ENCODE measurements at places on chromosomes 13 and 19.

GRCh38 chr13:64130171-64130570, 2714.5 kb upstream of the PCDH20 start:
- DNase-seq: no peak

- no peak for DNase-seq
Observed at GRCh38 chr19:19642506-19643157, 825 bp downstream of the GMIP start.

DNA sequence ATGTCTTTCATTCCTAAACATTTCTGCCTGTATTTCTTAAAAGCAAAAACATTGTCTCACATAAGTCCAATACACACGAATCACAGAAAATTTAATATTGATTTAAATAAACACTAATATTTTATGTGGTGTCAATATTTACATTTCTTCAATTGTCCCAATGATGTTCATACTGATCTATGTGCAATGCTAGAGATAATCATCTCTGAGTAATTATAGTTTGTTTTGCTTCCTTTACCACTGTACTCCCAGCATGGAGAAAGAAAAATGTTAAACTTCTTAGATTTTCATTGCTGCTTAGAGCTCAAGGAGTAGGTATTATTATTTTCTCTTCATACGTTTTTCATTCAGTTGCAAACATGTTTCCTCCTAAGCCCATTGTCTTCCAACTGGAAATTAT, 434.2 kb upstream of the PRR20A start:
- no peak for DNase-seq

DNA sequence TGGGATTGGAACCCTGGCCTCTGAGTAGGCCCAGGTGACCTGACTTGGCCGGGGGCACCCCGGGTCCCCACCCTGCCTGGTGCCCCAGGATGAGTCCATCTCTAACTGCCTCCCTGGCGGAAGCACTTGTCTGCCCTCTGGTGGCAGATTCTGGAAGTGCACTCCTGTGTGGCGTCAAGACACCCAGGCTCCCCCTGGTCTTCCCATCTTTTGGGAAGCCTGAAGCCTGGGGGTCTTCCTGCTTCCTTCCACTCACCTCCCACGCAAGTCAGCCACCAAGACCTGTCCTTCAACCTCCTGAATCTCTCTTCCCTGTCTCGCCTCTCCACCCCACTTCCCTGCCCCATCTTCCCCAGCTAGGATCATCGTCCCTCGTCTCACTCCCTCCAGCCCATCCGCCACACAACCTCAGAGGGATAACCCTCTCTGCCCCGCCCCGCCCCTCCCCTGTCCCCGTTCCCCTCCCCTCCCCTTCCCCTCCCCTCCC, 7.4 kb downstream of the RABAC1 start:
- peak; percentile 79 for DNase-seq

DNA sequence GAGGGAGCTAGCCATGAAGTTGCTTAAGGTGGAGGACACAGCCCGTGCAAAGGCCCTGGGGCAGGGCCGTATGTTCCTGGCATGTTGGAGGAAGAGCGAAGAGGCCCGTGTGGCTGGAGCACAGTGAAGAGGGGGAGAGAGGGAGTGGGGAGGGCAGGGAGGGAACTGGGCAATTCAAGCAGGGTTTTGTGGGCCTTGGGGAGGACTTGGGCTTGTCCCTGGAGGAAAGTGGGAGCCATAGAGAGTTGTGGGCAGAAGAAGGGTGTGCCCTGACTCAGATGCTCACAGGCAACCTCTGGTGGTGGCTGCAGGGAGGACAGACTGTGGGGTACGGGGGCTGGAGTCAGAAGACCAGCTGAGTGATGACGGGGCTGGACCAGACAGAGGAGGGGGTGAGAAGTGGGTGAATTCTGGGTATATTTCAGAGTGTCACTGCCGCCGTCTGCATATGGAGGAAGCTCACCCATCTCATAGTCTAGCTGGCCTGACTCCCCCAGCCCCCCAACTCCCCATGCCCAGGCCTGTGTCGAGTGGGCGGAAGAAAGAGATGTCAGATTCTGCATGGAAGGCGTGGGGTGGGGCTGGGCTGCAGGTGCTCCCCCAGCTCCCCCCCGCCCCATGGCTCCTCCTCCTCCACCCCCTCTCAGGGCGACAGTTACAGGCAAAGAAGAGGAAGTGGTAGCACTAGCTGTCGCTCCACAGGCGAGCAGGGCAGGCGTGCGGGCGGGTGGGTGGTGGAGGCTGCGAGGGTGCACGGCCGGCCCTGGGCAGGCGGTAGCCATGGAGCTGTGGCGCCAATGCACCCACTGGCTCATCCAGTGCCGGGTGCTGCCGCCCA, at the start of gene VAV1:
VAV1 (plus strand) TSS at position 681 of the 838 bp plus-strand sequence; CDS start at position 781, 100 bp downstream.
- peak; percentile 60 for DNase-seq

DNA sequence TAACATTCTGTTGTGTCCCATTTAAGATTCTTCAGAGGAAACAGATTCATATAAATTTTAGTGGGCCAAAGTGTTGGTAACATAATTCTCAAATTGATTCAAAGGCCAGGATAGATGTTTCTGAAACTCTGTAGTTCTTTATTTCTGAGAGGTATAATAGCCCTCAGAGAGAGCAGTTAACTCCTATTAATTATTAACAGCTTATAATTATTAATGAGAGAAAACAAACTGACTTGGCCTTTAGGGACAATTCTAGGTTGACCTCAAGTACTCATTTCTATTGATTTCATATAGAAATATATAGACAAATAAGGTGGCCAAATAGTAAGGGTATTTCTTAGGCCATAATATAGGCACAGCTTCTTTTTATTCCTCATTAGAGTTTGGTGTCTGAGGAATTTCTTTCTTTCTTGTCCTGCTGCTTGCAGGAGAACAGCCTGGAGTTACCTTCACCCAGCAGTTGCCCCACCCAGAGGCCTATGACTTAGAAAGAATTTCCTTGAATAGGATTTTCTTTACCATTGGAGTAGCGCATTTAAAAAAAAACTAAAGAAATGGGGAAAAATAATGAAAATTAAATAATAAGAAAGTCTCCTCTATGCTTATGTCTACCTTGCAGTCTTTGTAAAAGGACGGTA, 1430.1 kb upstream of the SPRY2 start:
- no peak for DNase-seq

DNA sequence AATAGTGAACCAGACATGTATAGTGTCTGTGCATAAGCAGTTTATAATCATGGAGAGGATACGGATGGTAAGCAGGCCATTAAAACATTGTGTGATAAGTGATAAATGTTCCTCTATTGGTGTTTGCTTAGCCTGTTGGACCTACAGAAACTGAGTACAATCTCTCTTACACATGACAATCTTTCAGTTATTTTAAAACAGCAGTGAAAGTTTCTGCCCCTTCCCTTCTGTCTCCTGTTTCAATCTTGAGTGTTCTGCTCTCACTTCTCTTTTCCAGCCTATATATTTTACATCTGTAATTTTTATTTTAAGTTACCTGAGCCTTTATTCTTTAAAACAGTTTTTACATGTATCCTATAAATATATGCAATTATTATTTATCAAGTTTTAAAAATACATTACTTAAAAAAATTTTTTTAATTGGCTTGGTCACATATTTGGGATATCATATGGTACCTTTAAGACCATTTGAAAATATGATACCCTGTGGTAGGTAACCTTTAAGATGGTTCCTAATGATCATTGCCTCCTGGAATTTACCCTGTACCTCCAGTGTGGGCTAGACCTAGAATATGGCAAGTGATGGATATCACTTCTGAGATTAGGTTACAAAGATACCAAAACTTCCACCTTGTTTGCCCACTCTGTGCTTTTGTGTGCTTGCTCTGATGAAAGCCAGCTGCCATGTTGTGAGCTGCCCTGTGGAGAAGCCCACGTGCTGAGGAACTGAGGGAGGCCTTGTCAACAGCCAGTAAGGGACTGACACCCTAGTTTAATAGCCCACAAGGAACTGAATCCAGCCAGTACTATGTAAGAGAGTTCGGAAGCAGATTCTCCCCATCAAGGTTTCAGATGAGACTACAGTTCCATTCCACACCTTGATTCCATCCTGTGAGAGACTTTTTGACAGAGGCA, 99.3 kb downstream of the DHRS12 start:
- DNase-seq: no peak

- DNase-seq: no peak
Observed at GRCh38 chr19:5104871-5105351, 136.0 kb downstream of the KDM4B start.

GRCh38 chr13:34409496-34410182, 532.4 kb upstream of the NBEA start:
- DNase-seq: no peak

DNA sequence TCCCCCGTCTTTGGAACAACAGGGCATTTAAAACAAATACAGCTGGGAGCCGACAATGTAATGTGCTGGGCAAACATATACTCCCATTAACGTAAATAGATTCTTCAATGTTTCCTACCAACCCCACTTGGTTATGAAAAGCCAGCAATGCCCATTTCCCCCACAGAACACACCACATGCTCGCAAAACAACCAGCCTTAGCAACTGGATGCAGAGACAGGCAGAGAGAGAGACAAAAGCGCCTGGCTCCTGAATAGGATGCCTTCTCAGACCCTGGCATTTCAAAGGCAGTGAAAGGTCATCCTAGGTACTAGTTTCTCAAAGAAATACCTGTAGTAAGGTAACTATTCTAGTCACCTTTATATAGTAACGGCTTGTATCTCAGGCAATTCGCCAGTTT, 462.9 kb downstream of the ITGBL1 start:
- no peak for DNase-seq

Measured in stimulated activated CD4-positive, alpha-beta T cell treated with anti-CD3 and anti-CD28 coated beads, Interleukin-15, amount 100 ng/mL, for 1 hour (primary cell).